CD8-positive, alpha-beta memory T cell (primary cell): ENCODE measurements at places on chromosomes 12 and 14.
A peak's percentile ranks its signal among the peaks of the same experiment; 100 is the strongest.

DNA sequence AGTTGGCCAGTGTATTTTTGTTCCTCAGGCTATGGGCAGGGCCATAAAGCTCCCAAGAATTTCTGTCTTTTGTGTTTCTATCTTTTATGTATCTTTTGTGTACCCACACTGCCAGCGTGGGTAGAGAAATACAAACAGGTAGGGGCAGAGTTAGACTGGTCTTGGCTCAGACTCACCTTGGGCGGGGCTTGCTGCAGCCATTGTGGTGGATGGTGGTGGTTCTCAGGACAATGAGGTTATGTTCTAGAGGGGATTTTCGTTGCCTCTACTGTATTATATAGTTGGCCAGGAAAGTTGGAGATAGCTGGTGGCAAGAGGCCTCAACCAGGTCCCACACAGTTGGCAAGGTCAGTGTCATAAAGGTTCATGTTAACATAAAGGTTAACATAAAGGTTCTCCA lies 977.5 kb upstream of the LRFN5 start:
- DNase-seq = no peak
- H3K36me3 ChIP-seq = no peaks in the 10 kb centered on the region
- H3K27ac ChIP-seq = no peak overlapping the region
- no peaks in the 10 kb centered on the region for H3K27me3 ChIP-seq

DNA sequence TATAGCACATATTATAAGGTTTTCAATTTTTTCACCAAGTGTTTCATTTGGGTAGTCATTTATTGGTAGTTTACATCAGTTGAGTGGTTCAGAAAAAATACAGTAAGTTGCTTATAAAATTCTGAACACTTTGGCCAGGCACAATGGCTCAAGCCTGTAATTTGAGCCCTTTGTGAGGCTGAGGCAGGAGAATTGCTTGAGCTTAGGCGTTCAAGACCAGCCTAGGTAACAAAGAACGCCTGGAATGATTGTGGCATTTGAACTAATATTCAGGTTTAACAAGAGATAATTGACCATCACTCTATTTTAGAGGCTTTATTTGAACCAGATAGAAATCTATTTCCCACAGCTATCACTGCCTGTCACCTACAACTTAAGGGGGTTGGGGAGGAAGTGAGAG lies 22.7 kb downstream of the HIF1A start:
- no peak overlapping the region for H3K4me3 ChIP-seq
- no peak overlapping the region for H3K27ac ChIP-seq
- H3K27me3 ChIP-seq = no peaks in the 10 kb centered on the region
- DNase-seq = no peak
- peaks cover 63% of the 10 kb centered on the region for H3K4me1 ChIP-seq
- H3K36me3 ChIP-seq = peaks cover 5% of the 10 kb centered on the region

DNA sequence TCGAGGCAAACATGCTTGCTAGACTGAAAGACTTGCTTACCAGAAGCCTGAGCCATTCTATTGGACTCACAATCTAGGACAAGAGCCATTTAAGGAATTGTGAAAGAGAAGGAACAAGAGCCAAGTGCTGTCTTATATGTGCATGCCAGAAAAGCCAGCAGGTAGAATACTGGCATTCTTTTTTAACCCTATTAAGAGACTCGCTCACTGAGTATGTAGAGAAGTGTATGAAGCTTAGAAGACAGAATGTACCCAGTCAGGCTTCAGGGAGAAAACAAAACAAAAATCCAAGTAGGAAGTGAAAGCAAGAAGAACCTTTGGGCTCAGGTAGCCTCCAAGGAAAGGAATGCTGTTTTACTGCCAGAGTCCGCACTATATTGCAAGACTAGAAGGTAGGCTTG lies 65.9 kb downstream of the DCAF5 start:
- DNase-seq = no peak
- H3K27me3 ChIP-seq = no peaks in the 10 kb centered on the region
- H3K36me3 ChIP-seq = peaks cover 37% of the 10 kb centered on the region
- H3K27ac ChIP-seq = no peak overlapping the region
- no peaks in the 10 kb centered on the region for H3K4me1 ChIP-seq

GRCh38 chr14:101371799-101372793 lies 189.2 kb upstream of the DIO3 start:
- H3K4me3 ChIP-seq = no peak overlapping the region
- no peaks in the 10 kb centered on the region for H3K4me1 ChIP-seq
- H3K27me3 ChIP-seq = no peaks in the 10 kb centered on the region
- no peak for DNase-seq
- H3K27ac ChIP-seq = no peak overlapping the region

GRCh38 chr14:73634011-73634833 lies 10.6 kb upstream of the DNAL1 start:
- peaks cover 5% of the 10 kb centered on the region for H3K4me1 ChIP-seq
- H3K4me3 ChIP-seq = peak overlapping the region; percentile 66
- no peak for DNase-seq
- H3K36me3 ChIP-seq = no peaks in the 10 kb centered on the region

GRCh38 chr12:31206038-31206670 lies 119.8 kb downstream of the SINHCAF start:
- H3K4me1 ChIP-seq = no peaks in the 10 kb centered on the region
- H3K36me3 ChIP-seq = no peaks in the 10 kb centered on the region
- H3K27ac ChIP-seq = no peak overlapping the region
- no peak for DNase-seq
- no peaks in the 10 kb centered on the region for H3K27me3 ChIP-seq

- no peaks in the 10 kb centered on the region for H3K27me3 ChIP-seq
- H3K4me1 ChIP-seq = no peaks in the 10 kb centered on the region
- no peak for DNase-seq
- H3K36me3 ChIP-seq = no peaks in the 10 kb centered on the region
- H3K4me3 ChIP-seq = no peak overlapping the region
These were observed 199.2 kb downstream of the NOVA1 start for GRCh38 chr14:26398616-26399015.
